T-helper 17 cell (primary cell): ENCODE measurements at places on chromosomes 3 and 15.

- DNase-seq = no peak
- H3K27me3 ChIP-seq = peaks cover 38% of the 10 kb centered on the region
- peaks cover 4% of the 10 kb centered on the region for H3K36me3 ChIP-seq
- no peak overlapping the region for H3K4me3 ChIP-seq
Observed at GRCh38 chr15:58276924-58277323, 138.7 kb downstream of the AQP9 start.

DNA sequence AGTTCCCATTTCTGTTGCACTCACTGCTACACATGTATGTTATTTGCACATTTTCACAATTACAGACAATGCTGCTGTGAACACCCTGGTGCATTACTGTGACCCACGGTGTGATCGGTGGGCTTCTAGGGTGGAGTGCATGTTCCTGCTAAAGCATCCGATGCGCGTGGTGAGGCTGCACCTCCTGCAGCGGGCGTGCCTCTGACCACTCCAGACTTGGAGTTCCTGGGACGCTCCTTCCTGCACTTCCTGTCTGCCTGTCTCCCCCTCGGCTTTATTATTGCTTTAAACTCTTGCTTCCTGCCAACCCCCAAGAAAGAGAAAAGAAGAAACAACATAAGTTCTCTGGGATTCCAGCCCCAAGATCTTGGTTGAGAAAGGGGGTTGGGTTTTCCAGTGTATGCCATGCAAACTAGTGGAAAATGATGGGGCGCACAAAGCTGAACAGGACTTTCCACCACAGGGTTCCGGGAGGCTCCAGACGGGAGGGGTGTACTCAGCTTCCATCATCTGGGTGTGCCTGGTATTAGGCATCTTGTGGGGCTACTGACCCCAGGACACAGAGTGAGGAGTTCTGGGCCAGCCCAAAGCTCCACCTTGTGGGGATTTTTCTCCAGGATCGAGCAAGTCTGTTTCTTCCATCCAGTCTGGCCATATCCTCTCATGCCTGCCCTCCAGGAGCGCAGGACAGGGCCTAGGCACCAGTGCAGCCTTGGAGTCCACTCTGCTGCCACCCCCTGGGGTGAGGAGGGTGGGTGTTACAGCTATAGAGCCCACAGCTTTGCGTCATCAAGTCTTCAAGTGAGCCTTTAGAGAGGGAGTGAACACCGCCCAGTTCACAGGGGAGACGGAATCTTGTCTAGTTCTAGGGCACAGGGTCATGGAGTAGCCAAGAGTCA, 11.2 kb downstream of the RPL32 start:
- H3K36me3 ChIP-seq = no peaks in the 10 kb centered on the region
- H3K4me3 ChIP-seq = no peak overlapping the region
- DNase-seq = no peak
- no peaks in the 10 kb centered on the region for H3K27me3 ChIP-seq

DNA sequence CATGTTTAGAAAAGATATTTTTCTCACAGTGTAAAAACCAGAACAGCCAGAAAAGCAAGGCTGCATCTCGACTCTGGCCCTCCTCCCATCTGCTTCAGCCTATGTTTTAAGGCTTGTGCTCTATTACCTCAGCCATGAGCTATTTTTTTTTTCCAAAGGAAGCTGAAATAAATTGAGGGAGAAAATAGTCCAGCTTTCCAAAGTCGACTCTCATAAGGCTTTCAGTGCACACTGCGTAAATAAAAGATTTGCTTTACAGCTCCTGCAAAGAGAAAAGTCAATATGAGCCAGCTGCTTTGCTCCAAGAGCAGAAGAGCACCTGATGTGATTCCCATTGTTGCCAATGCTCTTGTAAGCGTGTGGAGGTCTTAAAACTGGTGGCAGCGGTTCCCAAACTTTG, 26.7 kb downstream of the SCG3 start:
- H3K36me3 ChIP-seq = peaks cover 2% of the 10 kb centered on the region
- no peak for DNase-seq
- H3K4me1 ChIP-seq = peaks cover 2% of the 10 kb centered on the region
- no peak overlapping the region for H3K4me3 ChIP-seq
- H3K27me3 ChIP-seq = peaks cover 19% of the 10 kb centered on the region

GRCh38 chr15:67030036-67030762, 35.2 kb upstream of the SMAD3 start:
- H3K27me3 ChIP-seq = no peaks in the 10 kb centered on the region
- no peak overlapping the region for H3K4me3 ChIP-seq

DNA sequence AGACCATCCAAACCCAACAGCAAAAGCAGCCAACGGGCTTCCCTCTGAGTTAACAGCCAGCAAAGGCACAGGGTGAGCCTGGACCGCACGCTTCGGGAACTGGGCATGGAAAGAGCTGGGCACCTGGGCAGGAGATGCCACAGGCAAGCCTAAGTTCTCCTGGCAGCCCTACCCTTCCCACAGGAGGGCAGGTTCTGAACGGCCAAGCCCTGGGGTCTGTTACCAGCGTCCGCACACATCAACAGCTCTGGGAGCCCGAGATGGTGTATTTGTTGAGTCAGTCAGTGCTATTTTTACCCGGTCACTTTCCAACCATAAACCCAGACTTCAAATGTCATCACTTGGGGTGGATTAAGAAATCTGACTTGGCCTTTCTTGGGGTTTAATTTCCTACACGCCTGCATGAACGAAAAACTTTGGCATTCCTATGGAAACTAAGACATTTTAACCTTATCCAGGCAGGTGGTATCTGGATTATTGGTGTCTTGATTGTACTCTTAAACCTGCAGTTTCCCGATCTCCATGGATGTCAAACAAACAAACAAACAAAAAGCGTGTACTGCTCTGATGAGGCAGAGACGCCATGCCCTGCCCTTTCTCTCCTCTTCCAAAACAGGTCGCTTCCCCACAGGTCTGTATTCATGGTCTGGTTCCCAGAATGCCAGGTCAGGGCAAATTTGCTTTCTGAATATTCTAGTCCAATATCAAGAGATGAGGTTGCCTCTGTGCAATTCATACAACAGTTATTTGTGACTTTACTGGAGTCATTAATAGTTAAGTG, 99.7 kb downstream of the XXYLT1 start:
- no peaks in the 10 kb centered on the region for H3K27me3 ChIP-seq
- no peak overlapping the region for H3K27ac ChIP-seq
- H3K4me3 ChIP-seq = no peak overlapping the region
